ENCODE measurements at places on chromosomes 5 and 9. TPM values are rescaled to one million over a fixed set of nuclear protein-coding genes. Genes with fewer than 3 reads are reported as not detected.
A peak's percentile ranks its signal among the peaks of the same experiment; 100 is the strongest.

DNA sequence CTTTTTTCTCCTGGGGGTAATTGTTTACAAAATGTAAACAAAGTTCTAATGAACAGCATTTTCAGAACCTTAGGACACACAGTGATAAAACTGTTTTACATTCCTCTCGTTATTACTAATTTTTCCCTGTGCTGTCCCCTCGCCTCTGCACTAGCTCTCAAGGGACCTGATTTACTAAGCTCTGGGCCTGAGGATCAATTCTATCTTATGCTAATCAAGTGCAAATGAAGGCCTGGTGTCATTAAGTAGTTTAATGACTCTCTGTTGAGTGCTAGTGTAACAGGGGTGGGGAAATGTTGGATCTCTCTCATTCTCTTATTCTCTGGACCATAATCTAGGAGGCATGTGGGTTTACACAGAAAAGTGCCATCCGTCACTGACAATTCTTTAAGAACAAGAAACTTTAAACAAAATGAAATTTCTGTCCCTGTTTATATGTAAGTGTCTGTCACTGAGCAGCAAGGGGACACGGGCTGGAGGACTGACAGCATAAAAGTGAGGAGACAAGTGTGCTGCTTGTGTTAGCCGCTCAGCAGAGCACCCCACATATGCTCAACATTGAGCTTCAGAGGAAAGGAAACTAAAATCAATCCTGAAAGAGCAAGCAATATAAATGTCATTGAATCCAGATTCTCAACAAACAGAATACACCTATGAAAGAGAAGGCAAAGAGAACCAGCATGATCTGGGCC, 115.4 kb downstream of the WDR41 start:
- DNase-seq, result no peak

- DNase-seq, result no peak
These were observed 52.8 kb upstream of the CARTPT start for GRCh38 chr5:71666321-71666720.

DNA sequence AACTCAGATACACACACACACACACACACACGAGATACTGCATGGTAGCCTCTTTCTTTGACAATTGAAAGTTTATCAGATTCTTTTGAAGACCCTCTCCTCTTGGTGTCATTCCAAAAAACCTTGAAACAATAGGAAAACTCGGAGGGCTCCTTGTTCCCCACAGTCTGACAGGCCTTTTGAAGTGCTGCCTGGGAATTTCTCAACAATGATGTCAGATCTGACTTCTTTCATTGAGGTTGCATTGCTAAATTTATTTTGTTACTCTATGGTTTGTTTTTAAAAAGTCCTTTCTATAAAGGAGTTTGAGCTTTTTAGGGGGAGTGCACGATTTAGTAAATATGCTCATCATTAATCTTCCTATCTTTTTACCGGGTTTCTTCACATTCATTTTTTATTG, 583.9 kb downstream of the SEMA5A start:
- no peak for DNase-seq

- DNase-seq, result peak; percentile 66
These were observed 43.7 kb upstream of the TMEM252 start for GRCh38 chr9:68584189-68585033.

GRCh38 chr9:133959171-133959570, 33.0 kb downstream of the VAV2 start:
- DNase-seq, result no peak

GRCh38 chr9:125854553-125855275, 107.5 kb downstream of the PBX3 start:
- DNase-seq, result no peak

DNA sequence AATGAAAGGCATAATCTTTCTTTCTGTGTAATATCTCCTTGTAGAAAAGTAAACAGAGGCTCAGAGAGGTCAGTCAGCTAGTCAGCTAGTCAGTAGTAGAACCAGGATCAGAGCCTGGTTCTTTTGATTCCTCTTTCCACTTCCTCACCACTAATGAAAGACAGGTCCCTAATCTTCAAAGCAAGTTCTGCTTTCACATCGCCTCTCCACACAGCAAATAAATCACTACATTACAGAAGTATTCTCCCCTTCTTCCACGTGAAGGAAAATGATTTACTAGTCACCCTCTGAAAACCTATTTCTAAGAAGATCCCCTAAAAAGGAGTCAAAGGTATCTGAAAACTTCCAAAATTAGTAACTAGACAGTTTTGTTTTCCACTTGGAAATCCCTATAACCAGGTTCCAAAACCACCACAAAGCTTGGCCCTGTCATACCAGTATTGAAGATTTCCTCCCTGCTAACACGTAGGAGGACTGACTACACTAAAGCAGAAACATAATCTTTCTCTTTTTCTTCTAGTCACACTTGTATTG, 140.5 kb upstream of the TARS1 start:
- DNase-seq, result no peak

EPB41L4B gene
- 2.7 TPM for total RNA-seq

IL33 gene
- not detected for total RNA-seq

DMRT3 gene
- not detected for total RNA-seq
